ENCODE measurements at places on chromosomes 11 and 22. TPM values are rescaled to one million over a fixed set of nuclear protein-coding genes. Genes with fewer than 3 reads are reported as not detected.

NCR3LG1 gene
- 1.3 TPM for total RNA-seq

RAC2 gene
- total RNA-seq: 6.6 TPM

PKNOX2 gene
- total RNA-seq: 1.0 TPM

FREY1 gene
- total RNA-seq: not detected

PYGM gene
- 14.0 TPM for total RNA-seq

UBQLN3 gene
- total RNA-seq: 0.29 TPM

NCAM1 gene
- 204 TPM for total RNA-seq

HORMAD2 gene
- not detected for total RNA-seq

ABCG4 gene
- 0.55 TPM for total RNA-seq

DLAT gene
- total RNA-seq: 32.7 TPM

ROBO4 gene
- 63.5 TPM for total RNA-seq

IGLL1 gene
- not detected for total RNA-seq

OR51B6 gene
- total RNA-seq: not detected

MRGPRF gene
- 52.6 TPM for total RNA-seq

HSPB2 gene
- total RNA-seq: 5.2 TPM

TMPRSS6 gene
- not detected for total RNA-seq

DDIAS gene
- 0.59 TPM for total RNA-seq

PKDREJ gene
- 0.06 TPM for total RNA-seq

BIRC3 gene
- 1.5 TPM for total RNA-seq

LRP4 gene
- total RNA-seq: 17.4 TPM

OR5D18 gene
- total RNA-seq: not detected

TNNT3 gene
- total RNA-seq: 3.2 TPM

PATE2 gene
- 0.85 TPM for total RNA-seq

OR9G4 gene
- total RNA-seq: not detected

C11orf42 gene
- total RNA-seq: not detected

POU2AF3 gene
- total RNA-seq: 13.2 TPM

GGTLC3 gene
- not detected for total RNA-seq

PIK3IP1 gene
- total RNA-seq: 17.4 TPM

CAPN5 gene
- 2.1 TPM for total RNA-seq

GSTT2B gene
- 7.6 TPM for total RNA-seq

NNMT gene
- 362 TPM for total RNA-seq

SNX19 gene
- total RNA-seq: 24.4 TPM

SVIP gene
- 7.4 TPM for total RNA-seq

C11orf97 gene
- total RNA-seq: not detected

FAM83F gene
- total RNA-seq: under 0.01 TPM

INSC gene
- total RNA-seq: 2.6 TPM

GAB4 gene
- not detected for total RNA-seq

RASD2 gene
- total RNA-seq: 4.9 TPM

MRGPRE gene
- total RNA-seq: not detected

TMEM126A gene
- total RNA-seq: 7.9 TPM

PRR5 gene
- total RNA-seq: 17.4 TPM

NFAM1 gene
- 0.64 TPM for total RNA-seq

CCDC116 gene
- not detected for total RNA-seq

GDPD4 gene
- total RNA-seq: 1.2 TPM

TSKU gene
- total RNA-seq: 108 TPM

DLG2 gene
- 28.4 TPM for total RNA-seq

GGT5 gene
- 95.9 TPM for total RNA-seq

CLNS1A gene
- total RNA-seq: 87.9 TPM

ART1 gene
- not detected for total RNA-seq

TESMIN gene
- 1.6 TPM for total RNA-seq

SNU13 gene
- total RNA-seq: 101 TPM

ACRV1 gene
- total RNA-seq: not detected

C11orf16 gene
- total RNA-seq: not detected
